ENCODE measurements at places on chromosomes 5 and 9. TPM values are rescaled to one million over a fixed set of nuclear protein-coding genes. Genes with fewer than 3 reads are reported as not detected.

DNA sequence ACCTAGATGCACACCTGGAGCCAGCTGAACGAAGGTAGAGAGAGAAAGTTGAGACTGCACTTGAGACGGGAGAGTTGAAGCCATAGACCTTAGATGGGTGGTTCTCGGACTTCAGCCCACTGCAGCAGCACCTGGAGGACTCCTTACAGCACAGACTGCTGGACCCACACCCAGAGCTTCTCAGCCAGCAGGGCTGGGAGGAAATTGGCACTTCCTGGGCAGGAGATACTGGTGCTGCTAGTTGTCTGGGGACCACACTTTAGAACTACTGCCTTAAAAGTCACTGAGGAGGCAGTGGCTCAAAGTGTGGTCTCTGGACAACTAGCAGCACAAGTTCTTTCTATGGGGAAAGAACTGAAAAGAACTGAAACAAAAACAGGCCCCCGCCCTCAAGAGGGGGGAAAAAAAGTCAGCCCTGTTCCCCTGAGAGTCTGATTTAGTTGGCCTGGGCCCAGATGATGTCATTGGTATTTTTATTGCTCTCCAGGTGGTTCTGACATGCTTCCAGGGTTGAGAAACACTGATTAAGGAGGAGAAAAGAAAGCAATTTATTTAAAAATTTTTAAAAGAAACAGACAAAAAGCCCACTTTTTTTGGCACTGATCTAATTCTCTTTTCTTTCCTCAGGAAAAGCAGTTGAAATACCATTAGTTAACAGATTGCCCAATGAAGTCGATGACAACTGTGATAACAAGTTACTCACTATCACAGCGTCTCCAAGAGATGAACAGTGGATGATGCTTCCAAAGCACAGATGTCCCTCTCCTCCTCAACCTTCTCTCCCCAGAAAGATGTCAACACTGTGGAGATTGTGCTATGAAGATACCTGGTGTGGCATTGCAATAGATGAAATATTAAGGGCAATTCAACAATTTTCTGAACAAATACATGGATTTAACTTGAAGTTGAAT, 73.6 kb upstream of the ADAMTS16 start:
- DNase-seq, result no peak

Gene MOB3B
- total RNA-seq, result 7.6 TPM

DNA sequence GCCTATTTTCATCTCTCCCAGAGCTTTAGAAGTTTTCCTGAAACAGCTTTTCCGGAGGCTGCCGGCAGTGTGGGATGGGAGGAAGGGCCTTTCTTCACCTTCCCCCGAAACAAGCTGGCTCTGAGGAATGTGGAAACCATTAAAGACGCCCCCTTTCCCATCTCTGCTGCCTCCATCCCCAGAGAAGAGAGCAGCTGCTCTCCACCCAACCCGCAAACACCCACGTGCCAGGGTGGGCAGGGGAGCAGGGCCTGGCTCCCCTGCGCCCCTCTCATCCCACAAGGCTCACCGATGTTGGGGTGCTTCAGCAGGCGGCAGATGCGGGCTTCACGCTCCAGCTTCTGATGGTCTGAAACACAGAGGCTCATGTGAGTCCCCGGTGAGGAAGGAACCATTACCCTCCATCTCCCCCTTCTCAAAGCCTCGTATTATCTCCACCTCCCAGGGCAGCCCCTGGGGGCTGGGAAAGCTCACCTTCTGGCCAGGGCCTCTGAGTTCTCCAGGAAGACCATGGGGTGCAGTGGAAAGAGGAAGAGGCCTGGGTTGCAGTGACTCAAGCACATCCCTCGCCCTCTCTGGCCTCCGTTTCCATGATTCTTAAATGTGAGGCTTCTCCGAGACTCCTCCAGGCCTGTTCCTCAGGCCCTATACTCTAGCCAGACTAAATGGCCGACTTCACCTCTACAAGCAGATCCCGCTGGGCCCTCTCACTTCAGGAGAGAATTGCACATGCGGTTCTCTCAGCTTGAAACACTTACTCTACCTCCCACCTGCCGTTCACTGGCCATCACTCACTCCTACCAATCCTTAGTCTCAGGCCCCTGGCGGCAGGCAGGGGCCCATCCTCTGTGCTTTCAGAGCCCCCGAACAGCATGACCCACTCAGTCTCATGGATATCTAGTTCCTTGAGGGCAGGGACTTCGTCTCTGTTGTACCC, 24.6 kb downstream of the CAMK2A start:
- no peak for DNase-seq

DNA sequence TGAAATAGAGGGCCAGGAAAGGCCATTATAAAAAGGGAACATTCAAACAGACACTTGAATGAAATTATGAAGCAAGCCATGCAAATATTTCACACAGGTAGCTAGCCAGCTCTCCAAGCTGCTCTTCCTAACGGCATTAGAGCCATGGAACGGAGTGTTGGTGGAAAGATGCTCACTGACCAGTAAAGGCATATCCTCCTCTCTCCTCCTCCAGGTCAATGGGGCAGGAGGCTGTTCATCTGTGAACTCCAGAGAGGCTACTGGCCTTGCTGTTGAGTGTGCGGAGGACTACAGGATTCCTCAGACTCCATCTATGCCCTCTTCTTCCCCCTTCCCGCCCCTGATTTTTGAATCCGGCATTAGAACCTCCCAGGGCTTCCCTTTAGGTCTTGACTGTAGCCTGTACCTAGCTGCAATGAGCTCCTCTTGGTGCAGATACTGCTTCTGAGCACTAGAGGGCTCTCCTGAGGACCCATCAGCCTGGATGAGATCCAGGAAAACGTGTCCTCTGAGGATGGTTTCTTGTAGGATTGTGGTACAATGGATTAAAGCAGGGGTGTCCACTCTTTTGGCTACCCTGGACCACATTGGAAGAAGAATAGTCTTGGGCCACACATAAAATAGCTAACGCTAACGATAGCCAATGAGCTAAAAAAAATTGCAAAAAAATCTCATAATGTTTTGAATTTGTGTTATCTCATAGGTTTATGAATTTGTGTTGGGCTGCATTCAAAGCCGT, 162.2 kb downstream of the SREK1 start:
- DNase-seq, result no peak

DNA sequence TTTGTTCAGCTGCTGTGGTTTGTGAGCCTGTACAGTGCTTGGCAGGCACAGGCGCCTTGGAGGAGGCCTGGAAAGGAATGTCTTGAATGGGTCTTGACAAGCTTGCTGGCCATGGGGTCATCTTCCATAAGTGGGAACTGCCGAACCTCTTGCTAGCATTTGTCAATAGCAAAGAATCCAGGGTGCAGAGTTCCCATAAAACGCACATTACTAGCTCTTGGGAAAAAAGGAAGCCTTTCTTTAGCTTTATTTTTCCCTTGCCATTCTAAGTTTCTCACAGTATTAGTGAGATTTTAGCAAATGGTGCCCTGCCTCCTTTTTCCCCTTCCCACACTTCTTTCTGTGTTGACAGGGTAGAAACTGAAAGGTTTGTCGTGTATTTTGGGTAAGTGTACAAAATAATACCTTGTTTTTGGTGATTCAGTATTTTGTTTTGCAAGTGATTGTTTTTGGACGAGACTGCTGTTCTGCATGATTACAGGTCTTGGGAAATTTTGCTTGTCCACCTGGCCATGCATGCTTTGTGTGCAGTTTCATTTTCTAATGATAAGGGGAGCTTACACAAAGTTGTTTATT, 82.0 kb downstream of the ADGRV1 start:
- DNase-seq, result no peak

Gene ADAMTSL1
- total RNA-seq, result 1.5 TPM

GRCh38 chr9:130187523-130187846, 15.3 kb downstream of the NCS1 start:
- DNase-seq, result no peak

GRCh38 chr9:104903609-104904008, 24.3 kb downstream of the ABCA1 start:
- DNase-seq, result no peak

DNA sequence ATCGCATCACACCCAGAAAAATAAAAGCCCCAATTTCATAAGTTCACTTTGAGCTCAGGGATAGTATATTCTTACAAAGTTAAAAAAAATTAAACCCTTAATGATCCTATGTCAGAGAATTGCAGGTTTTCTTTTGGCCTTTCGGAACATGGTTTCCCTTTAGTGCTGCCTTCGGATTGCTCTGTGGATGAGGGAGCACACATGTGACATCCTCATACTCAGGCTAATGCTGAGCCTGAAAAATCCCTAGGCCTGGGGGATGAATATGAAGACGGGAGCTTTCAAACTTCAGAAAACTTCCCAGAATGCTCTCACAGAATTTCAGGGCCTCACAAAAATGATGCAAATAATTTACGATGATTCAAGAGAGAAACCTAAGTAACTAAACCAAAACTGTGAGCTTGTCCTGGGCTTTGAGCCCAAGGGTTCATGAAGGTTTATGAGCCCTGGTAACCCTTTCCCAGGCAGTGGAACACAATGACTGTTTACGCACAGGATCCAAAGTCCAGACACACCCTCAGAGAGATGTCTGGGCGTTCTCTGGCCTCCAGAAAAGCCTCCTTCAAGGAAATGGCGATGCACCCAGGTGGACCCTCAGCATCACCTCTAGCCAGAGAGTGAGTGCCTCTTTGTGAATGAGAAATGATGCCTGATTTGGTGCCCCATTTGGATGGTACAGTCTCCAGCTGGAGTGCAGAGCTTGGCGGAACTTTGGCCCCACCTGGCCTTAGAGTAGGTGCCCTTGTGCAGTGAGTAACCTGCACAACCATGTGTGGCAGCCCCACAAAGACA, 145.4 kb downstream of the ENTREP1 start:
- DNase-seq, result peak; percentile 49

- no peak for DNase-seq
Measured at GRCh38 chr9:91843623-91844148, 106.3 kb downstream of the ROR2 start.

Gene EPB41L4B
- total RNA-seq, result 19.3 TPM

DNA sequence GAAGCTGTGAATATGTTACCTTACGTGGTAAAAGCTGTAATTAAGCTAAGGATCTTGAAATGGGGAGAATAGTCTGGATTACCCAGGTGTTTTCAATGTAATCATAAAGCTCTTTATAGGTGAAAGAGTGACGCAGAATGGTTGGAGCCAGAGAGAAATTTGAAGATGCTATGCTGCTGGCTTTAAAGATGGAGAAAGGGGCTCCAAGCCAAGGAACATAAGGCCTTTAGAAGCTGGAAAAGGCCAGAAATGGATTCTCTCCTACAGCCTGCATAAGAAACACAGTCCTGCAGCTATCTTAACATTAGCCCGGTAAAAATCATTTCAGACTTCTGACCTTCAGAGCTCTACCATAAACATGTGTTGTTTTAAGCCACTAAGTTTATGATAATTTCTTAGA, 243.3 kb upstream of the VLDLR start:
- no peak for DNase-seq

Gene PCDHB9
- total RNA-seq, result 3.4 TPM

Gene MTAP
- total RNA-seq, result 45.8 TPM

DNA sequence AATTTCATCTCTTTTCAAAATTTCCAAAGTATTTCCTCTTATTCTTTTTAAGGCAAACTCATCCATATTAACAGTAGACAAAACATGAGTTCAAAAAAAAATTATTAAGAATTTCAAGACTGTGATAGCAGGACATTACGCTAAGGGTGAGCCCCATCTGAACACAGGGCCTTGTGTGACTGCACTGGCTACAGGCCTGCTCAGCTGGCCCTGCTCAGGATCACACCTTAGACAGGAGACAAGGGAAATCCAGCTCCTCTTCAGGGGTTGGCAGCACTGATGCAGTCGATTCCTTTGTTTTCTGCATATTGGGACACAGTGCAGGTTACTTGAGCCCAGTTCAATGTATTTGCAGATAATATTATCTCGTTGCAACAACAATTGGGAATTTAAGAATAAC, 444.7 kb downstream of the PLK2 start:
- no peak for DNase-seq

DNA sequence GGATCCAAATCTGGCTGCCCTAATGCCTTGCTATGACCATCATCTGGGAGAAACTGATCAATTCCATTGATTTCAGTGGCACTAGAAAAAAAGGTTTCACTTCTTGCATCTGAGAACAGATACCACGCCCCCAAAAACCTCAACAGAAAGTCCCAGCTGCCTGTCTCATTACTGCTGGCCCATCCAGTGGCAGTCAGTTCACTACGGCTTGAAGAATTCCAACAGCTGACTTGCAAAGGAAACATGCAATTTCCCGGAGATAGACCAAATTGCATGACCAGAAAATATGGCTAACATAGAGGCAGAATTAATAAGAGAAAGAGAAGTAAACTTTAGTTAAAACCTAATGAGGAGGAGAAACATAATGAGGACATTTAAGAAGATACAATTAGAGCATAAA, 48.6 kb downstream of the UGCG start:
- DNase-seq, result no peak

Gene TMEM232
- 2.7 TPM for total RNA-seq

Gene TOR1A
- 46.1 TPM for total RNA-seq

GRCh38 chr9:90659650-90660364, 17.2 kb upstream of the DIRAS2 start:
- no peak for DNase-seq

Gene SAXO1
- total RNA-seq, result not detected

GRCh38 chr9:134225816-134226215, 61.5 kb upstream of the RNU6ATAC start:
- DNase-seq, result no peak

Gene GABRG2
- not detected for total RNA-seq

- DNase-seq, result no peak
Measured at GRCh38 chr5:112862085-112862484, 998 bp downstream of the SRP19 start.

Gene GPR150
- total RNA-seq, result 0.16 TPM

Gene SLC46A2
- not detected for total RNA-seq

GRCh38 chr9:97441729-97442128, 29.8 kb downstream of the TDRD7 start:
- DNase-seq, result no peak

- no peak for DNase-seq
Measured at GRCh38 chr9:9625248-9625647, 987.6 kb downstream of the PTPRD start.

DNA sequence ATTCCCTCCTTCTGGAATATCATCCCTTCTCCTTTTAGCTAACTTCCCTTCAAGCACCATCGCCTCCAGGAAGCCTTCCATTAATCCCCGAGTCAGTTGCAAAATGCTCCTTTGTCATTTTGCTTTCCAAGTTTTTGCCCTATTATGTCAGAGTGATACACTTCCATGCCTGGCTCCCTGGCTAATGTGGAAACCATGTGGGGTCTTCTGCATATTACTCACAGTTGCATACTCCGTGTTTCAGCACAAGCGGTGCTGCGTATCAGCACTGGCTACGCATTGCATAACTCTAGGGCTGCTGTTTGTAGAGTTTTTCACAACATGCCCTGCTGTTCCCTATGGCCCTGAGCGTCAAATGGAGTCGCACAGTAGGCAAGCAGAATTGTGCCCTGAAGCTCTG, 1.9 kb downstream of the TEX53 start:
- peak; percentile 70 for DNase-seq

Gene PCDHB10
- total RNA-seq, result 7.8 TPM

DNA sequence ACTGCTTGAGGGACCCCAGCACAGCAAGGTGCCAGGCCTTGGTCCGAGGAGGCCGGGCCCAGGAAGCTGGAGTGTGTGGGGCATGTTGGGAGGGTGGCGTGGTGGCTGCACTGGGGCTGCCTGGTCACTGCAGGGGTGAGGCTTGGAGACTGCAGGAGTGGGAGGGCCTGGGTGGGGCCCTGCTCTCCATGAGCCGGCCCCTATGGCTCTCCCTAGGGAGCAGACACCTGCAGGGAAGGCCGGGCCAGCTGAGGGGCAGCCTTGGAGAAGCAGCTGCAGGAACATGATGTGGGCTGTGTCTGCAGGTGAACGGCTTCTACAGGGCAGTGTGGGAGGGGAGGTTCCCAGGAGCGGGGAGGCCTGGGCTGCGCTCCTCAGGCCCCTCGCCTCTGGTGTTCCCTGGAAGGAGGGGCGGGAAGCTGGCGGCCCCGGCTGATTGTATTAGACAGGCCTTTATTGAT, 41.7 kb upstream of the TMEM250 start:
- DNase-seq, result no peak
